Lung microvascular endothelial cell (primary cell): ENCODE measurements at places on chromosomes 3 and 15. TPM values are rescaled to one million over a fixed set of nuclear protein-coding genes. Genes with fewer than 3 reads are reported as not detected.

- no peak for DNase-seq
Observed at GRCh38 chr3:14869917-14870782, 51.4 kb downstream of the FGD5 start.

The C3orf85 gene
- not detected in 2 replicates for total RNA-seq

DNA sequence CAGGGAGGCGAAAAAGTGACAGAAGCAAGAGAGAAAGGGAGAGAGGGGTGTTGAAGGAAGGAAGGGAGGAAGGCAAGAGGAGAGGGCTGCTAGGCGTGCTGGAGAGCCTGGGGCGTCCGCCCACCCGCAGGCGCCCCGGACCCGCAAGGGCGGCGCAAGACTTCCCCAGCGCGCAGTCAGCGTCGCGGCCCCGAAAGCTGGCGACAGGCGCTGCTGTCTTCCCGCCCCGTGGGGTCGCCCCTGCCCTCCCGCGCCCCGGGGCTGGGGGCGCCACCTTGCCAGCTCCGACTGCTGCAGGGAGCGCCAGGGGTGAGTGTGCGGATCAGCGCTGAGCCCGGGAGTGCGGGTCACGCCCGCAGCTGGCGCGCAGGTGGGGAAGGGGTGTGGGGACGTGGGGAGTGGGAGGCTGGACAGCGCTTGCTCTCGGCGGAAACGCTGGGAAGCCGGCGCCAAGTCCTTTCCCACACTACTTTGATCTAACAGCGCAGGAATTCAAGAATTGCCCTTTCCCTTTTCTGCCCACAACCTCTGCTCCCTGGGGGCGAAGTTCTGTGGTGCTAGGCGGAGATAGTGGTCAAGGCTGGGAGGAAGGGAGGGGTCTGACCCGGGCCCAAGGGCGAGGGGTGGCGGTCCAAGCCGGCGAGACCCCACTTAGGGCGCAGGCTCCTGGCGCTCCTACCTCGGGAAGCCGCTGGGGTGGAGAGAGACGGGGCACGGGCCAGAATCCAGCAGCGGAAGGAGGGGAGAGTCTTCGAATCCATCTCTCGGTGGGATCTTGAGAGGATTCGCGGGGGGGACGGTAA lies 266.1 kb downstream of the CGGBP1 start:
- peak; percentile 5 for DNase-seq

GRCh38 chr3:116338713-116339112 lies 106.6 kb downstream of the LSAMP start:
- no peak for DNase-seq

The NMNAT3 gene
- 0.87 and 1.6 TPM in 2 replicates for total RNA-seq
